ENCODE measurements at places on chromosomes 6 and 20.

- DNase-seq, result no peak
These were observed 439.0 kb upstream of the JAG1 start for GRCh38 chr20:11112832-11113231.

DNA sequence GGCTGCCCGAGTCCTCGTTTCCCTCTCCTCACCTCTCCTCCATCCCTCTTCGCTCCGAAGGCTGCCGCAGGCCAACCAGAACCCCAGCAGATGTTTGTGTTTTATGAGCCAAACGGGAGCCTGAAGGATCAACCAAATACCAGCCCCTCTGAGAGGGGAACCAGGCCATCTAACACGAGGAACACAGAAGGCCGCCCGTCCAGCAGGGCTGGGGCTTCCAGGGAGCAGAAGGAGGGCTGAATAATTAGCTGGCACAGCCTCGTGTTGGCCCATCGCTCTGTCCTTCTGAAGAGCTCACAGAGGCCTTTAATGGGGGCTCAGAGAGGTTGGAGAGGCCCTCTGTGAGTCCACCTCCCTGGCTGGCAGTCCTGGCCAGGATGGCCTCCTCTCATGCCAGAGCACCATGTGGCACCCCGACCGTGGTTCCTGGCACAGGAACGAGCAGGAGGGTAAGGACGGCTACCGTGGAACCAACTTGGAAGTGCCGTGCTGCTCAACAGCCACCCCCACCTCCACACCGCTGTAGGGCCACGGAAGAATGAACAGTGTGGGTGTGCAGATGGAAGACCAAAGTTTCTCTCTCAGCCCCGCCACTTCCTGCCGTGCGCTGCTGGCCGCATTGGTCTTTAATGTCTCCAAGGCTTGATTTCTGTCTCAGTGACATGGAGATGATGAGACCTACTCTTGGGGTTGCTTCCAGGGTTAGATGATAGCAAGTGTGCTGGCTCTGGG, 155.2 kb downstream of the SCML4 start:
- no peak for DNase-seq

DNA sequence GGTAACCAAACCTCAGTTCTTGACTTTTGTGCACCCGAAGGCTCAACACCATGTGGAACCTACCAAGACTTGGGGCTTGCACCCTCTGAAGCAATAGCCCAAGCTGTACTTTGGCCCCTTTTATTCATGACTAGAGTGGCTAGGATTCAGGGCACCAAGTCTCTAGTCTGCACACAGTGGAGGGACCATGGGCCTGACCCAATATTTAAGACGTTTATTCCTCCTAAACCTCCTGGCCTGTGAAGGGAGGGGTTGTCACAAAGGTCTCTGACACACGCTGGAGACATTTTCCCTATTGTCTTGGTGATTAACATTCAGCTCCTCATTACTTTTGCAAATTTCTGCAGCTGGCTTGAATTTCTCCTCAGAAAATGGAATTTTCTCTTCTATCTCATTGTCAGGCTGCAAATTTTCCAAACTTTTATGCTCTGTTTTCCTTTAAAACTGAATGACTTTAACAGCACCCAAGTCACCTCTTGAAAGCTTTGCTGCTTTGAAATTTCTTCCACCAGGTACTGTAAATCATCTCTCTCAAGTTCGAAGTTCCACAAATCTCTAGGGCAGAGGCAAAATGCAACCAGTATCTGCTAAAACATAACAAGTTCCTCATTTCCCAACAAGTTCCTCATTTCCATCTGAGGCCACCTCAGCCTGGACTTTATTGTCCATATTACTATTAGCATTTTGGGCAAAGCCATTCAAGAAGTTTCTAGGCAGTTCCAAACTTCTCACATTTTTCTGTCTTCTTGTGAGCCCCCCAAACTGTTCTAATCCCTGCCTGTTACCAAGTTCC, 481.4 kb upstream of the BTBD3 start:
- DNase-seq, result no peak

DNA sequence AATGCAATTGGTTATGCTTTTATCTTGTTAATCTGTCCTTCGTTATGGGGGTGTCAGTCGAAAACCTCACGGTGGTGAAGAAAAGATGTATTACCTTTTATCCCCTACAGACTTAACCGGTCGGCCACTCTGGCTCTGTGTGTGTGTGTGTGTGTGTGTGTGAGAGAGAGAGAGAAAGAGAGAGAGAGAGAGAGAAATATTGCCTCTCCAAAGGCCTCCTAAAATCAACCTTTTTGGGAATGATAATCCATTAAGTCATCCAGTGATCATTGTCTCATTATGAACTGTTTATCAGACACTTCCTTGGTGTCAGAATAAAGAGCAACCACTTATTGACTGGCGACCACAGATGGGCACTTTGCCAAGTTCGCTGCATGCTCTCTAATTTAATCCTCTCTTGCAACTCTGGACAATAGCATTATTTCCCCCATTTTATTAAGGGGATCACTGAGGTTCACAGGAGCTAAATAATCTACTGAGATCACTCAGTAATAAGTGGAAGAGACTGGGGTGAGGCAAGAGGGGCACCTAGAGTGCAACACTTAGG, 30.7 kb downstream of the SLC35D3 start:
- no peak for DNase-seq

GRCh38 chr6:69784595-69785377, 12.0 kb downstream of the LMBRD1 start:
- DNase-seq, result no peak

GRCh38 chr20:54086507-54087039, 16.2 kb upstream of the BCAS1 start:
- DNase-seq, result no peak

DNA sequence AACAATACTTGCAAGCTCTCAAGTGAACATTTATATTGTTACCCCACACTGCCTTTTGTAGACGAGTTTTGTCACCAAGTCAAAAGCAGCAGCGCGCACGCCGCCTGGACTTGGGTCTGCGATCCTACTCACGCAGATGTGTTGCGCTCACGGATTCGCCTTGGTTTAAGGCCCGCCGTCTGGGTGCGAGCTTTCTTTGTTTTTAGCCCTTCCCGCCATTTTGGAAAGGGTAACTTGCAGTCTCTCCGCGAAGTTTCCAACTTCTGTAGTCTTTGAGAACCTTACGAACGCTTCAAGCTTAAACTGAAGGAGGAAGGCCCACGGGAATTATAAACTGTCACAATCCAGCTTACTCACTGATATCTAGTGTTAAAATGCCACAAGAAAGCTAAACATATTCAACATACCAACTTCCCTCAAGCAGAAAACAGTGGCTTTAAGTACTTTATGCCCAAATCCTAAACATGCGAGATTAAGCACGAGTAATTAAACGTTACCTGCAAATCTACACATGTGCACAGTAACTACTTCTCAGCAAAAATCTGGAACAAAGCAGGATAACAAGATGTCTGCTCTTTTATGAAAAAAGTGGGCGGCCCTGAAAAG, 80.4 kb upstream of the BTN3A2 start:
- DNase-seq, result no peak

DNA sequence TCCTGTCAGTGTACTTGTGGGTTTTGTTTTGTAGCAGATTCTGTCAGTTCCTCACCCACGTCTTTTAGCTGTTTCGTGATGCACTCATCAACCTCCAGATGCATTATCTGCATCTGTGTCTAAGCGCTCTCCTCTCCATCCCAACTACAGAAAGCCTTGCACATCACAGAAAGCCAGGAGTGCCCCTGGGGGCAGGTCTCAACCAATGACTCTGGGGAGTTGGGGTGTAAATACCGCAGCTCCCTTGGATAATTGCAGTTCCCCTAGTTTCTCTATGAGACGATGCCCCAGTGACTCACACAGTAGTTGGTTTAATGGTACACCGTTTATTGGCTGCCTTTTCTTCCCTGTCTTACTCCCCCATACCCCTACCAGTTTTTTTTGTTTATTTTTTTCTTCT, 158.1 kb downstream of the SOX4 start:
- DNase-seq, result no peak

DNA sequence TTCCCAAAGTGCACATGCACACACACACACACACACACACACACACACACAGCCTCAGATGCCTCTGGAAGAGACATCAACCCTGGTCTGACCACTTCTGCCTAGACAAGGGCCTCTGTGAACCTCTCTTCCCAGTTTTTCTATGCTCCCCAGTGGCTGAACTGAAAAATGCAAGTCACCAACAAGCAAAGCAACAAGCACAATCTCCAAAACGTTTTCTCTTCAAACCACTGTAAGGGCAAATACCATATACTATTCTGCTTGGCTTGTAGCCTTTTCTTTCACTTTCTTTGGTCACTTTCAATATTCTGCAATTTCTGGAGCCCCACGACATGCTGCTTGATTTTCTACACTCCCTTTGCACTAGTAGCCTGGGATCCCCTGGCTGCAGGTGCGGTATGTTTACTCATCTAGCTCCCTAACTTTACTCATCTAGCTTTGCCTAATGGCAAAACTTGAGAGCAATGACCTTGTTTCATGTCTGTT, 121.4 kb upstream of the DST start:
- DNase-seq, result no peak

Data from T-helper 9 cell (primary cell).